Muscle of arm (tissue), 14 donors: ENCODE measurements at places on chromosomes 2 and 18.

DNA sequence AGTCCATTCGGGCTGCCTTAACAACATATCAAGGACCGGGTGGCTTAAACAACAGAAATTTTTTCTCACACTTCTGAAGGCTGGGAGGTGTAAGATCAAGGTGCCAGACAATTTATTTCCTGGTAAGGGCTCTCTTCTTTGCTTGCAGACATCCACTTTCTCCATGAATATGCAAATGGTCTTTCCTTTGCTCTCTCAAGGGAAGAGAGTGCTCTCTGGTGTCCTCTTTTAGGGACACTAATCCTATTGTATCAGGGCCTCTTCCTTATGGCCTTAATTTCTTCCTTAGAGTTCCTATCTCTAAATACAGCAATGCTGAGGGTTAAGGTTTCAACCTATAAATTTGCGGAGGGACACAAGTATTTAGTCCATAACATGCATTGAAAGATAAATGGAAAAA lies 770.8 kb downstream of the DSC3 start:
- DNase-seq, result no peak

GRCh38 chr18:3055186-3055728 lies 42.3 kb upstream of the LPIN2 start:
- no peak for DNase-seq

DNA sequence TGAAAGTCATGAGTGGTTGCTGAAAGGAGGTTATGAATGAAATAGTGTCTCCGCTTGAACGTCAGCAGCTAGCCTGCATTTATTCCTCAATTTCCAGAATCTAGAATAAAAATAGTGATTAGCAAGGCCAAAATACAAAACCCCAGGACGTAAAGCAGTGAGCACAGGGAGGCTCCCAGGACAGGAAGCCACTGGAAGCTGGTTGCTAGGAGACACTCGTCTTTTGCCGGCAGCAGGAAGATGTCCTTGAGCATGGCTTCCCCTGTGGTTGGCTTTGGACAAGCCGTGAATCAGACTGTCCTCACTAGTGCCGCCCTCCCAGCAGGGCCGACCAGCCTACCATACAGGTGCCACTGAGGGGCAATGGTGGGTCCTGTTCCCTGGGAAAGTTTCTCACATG lies 374.4 kb downstream of the MTX2 start:
- no peak for DNase-seq

DNA sequence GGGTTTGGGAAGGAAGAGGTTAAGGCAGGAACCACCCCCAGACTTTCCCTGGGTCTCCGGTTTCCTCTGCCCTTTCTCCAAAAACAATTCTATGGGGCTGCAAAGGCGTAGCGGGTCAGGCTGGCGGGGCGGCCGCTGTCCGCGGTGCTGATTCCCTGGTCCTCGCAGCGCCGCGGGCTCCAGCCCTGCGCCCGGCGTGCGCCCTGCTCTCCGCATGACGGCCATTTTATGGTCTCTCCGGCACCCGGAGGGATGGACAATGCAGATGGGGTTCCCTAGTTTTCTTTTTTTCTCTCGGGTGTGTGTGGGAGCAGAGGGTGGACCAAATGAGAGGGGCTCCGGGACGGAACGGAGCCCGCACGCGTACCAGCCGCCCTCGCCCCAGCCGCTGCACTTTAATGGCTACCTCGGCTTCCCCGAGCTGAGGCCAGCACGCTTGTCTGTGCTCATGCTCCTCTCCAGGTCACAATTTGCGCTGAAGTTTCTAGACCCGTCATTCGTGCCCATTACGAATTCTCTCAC lies 1.6 kb downstream of the ST8SIA3 start:
- peak; percentile 43 for DNase-seq
